ENCODE measurements at places on chromosomes 4 and X.

- DNase-seq, result no peak
These were observed 46.8 kb downstream of the PKD2 start for GRCh38 chr4:88054229-88054628.

DNA sequence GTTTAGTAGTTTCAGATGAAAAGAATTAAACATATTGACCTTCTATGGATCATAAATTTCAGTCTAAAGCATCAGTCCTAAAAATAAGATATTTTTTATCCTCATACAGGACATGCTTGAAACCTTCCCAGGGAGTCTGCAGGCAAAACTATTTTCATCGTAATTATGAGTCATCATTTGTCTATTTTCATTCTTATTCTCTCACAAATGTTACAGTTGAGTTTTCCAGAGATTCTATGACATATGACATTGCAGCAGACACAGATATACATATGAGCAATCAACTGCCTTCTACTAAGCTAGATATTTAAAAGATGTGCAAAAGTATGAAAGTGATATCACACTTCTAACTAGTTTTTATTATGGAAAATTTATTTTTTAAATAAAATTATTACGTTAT is 398.0 kb downstream of the MAGEB5 start:
- DNase-seq, result no peak

GRCh38 chr4:3176367-3177229 is 72.4 kb upstream of the MSANTD1 start:
- no peak for DNase-seq

- DNase-seq, result no peak
These were observed 2284.8 kb downstream of the ARAP2 start for GRCh38 chr4:33959519-33959918.

DNA sequence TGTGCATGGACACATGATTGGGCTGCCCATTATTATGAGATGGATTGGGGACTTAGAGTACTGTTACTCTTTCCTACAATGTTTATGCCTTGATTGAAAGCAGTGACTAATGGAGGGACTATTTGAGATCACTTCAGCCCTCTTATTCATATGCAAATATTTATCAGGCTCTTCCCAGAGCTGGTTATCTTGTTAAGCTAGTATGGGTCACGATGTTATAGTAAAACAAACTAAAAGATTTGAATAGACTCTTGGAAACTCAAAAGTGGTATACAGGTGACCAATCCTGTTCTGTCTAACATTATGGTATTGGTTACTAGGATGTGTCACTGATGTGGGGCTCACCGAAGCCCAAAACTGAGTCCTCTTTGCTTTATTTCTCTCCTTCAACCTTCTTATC is 306.2 kb upstream of the CASK start:
- DNase-seq, result no peak

- DNase-seq, result no peak
These were observed 261.8 kb downstream of the MID1IP1 start for GRCh38 chrX:39063037-39063436.

DNA sequence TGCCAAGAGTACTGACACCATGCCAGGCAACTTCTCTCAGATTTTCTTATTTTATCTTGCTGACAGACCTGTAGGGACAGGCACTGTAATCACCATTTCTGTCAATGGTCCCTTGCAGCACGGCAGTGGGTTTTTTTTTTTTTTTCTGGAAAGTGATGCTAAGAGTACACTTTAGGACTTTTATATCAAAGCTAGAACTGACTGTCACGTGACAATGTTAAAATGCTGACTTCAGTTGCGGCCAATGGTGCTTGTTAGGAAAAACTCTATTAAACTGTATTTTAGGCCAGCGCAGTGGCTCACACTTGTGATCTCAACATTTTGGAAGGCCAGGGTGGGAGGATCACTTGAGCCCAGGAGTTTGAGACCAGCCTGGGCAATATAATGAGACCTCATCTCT is 12.3 kb upstream of the SCOC start:
- no peak for DNase-seq

Data from stimulated activated CD4-positive, alpha-beta T cell treated with anti-CD3 and anti-CD28 coated beads, Interleukin-1b, Interleukin-23, amount 100 ng/mL, for 1 hour (primary cell).